Activated CD4-positive, alpha-beta T cell treated with anti-CD3 and anti-CD28 coated beads for 48 hours (primary cell): ENCODE measurements at places on chromosomes 13 and 19.

GRCh38 chr13:66040506-66040905, 1189.6 kb downstream of the PCDH9 start:
- DNase-seq, result no peak

GRCh38 chr13:30963791-30964190, 31.3 kb downstream of the TEX26 start:
- DNase-seq, result no peak

DNA sequence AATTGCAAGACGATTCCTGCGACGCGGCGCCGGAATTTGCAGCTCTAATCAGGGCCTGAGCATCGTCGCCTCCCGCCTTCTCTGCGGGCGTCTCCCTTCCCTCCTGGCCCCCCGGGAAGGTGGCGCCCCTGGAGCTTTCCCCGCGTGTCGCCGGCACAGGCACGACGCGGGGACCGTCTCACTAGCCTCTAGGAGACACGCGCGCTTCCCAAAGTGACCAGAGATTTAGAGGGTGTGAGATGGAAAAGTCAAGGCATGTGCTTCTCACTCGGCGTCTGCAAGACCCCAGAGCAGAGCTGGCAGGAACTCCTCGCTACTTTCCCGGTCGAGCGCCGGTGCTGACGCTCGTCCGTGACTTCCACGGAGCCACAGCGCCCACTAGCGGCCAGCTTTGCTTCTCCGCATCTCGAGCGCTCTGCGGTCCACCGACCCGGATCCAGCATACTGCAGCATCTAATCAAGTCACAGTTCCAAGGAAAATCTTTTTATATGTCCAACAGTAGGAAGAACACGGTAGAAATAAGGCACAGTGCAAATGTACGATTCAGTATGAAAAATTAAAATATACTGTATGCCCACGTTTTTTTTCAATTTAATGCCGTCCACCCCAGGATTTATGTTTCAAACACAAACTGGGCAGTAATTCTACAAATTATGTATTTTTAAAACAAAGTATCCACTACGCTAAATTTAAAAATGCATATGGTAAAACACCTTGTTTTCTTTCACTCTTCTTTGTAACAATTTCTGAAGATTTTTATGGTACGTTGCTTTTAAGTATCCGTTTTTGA, 977 bp upstream of the EFNB2 start:
- DNase-seq, result peak; percentile 91

DNA sequence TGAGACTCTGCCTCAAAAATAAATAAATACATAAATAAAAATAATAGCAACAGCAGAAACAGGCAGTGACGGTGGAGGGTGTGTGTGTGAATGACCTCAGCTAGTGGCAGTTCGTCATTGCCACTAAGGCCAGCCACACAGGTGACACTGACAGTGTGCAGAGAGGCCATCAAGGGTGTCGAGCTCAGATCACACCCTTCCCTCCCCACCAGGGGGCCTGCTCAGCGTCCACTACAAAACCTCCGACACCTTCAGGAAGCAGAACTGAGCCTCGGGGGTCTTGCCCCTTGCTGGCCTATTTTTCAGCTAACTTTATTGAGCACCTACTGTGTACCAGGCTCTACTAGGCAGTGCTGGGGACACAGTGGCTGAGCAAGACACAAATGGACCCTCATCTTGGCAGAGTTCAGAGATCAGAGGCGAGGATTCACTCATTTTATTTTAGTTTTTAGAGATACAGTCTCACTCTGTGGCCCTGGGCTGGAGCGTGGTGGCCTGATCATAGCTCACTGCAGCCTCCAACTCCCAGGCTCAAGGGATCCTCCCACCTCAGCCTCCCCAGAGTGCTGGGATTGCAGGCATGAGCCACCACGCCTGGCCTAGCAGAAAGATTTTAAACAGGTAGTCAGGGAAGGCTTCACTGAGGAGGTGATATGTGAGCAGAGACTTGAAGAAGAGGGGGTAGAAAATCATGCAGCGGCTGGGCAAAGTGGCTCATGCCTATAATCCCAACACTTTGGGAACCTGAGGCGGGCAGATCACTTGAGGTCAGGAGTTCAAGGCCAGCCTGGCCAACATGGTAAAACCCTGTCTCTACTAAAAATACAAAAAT, 30.3 kb upstream of the SEMA6B start:
- DNase-seq, result peak; percentile 47

GRCh38 chr19:5676772-5677105, 3.6 kb downstream of the MICOS13 start:
- DNase-seq, result no peak

DNA sequence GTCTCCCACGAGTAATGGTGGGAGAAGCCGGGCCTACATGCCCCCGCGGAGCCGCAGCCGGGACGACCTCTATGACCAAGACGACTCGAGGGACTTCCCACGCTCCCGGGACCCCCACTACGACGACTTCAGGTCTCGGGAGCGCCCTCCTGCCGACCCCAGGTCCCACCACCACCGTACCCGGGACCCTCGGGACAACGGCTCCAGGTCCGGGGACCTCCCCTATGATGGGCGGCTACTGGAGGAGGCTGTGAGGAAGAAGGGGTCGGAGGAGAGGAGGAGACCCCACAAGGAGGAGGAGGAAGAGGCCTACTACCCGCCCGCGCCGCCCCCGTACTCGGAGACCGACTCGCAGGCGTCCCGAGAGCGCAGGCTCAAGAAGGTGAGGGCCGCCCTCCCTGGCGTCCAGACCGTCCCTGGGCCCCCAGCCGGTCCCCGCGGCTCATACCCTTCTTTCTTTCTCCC, 1.4 kb upstream of the USF2 start:
- peak; percentile 45 for DNase-seq

DNA sequence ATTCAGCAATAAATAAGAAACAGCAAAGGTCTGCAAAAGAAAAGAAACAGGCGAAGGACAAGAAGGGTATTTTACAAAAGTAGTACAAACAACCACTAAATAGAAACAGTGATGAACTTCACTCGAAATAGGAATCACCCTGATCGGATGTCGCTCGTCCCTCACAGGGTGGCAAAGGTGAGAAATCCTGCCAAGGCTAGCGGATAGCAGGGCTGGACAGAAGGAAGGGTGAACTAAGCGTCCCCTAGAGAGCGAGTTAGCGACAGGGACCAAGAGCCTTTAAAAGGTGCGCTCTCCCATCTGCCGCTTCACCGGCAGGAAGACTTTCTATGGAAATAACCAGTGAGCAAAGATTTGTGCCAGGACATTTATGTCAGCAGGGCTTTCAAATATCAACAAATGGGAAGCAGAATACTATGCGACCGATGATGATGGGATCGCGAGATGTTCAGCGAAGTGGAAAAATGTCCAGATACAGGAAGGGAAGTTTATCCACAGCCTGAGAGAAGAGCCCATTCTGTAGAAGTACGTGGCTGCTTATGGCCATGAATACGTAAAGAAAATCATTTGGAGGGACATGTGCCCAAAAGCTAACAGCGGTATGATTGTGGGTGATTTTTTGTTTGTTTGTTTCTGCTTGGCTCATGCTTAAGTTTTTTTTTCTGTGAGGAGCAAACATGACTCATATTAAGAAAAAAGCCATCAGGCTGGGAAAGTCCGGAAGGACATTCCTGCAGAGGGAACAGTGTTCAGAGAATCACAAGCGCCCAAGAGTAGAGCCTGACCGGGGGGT, 18.9 kb downstream of the ELAVL1 start:
- DNase-seq, result no peak
